Type B pancreatic cell (in vitro differentiated cells): ENCODE measurements at places on chromosomes 6 and 20. TPM values are rescaled to one million over a fixed set of nuclear protein-coding genes. Genes with fewer than 3 reads are reported as not detected.

The TNFRSF6B gene
- total RNA-seq: not detected in 2 replicates

- H3K4me3 ChIP-seq: no peak overlapping the region
- H3K4me1 ChIP-seq: peaks cover 30% of the 10 kb centered on the region
- H3K36me3 ChIP-seq: no peaks in the 10 kb centered on the region
- H3K27me3 ChIP-seq: no peaks in the 10 kb centered on the region
- no peak overlapping the region for H3K27ac ChIP-seq
- no peak for DNase-seq
Measured at GRCh38 chr6:15627821-15628220, 35.0 kb downstream of the DTNBP1 start.

DNA sequence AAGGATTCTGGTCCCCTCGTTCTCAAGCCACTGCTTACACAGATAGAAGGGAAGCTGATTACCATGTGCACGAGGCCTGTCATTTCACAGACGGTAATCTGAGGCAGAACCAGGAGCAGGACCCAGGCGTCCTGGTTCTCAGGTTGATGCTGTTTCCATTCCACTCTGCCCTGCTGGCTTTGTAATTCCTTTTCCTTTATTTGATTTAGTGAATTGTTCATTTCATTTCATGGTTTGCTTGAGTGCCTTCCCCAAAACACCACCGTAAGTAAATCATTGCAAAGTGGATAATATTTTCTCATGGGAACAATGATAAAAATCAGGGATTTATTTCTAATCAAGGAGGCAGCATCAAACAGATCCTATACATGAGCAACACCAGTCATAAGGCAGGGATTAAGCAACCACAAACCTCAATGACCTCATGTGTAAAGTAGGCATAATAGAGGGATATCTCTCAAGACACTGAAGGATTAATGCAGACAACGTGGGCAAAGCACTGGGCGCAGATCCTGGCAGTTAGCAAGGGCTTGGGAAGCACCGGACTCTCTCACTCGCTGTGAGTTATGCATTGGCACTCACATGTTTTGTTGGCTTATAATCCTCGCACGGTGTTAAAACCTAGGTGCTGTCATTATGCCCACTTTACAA is 229.5 kb upstream of the FOXQ1 start:
- no peak overlapping the region for H3K27ac ChIP-seq
- H3K36me3 ChIP-seq: no peaks in the 10 kb centered on the region
- no peak overlapping the region for H3K4me3 ChIP-seq
- H3K4me1 ChIP-seq: peaks cover 25% of the 10 kb centered on the region
- no peak for DNase-seq
- peaks cover 3% of the 10 kb centered on the region for H3K27me3 ChIP-seq

GRCh38 chr6:137518386-137518983 is 24.3 kb upstream of the OLIG3 start:
- peaks cover 81% of the 10 kb centered on the region for H3K27me3 ChIP-seq
- no peak for DNase-seq
- no peak overlapping the region for H3K4me3 ChIP-seq
- H3K27ac ChIP-seq: no peak overlapping the region

The COL10A1 gene
- total RNA-seq: 0.14 TPM in 2 replicates

- peaks cover 5% of the 10 kb centered on the region for H3K4me1 ChIP-seq
- H3K27me3 ChIP-seq: no peaks in the 10 kb centered on the region
- DNase-seq: no peak
Measured at GRCh38 chr6:36492092-36492491, 49.3 kb downstream of the KCTD20 start.

- H3K27ac ChIP-seq: no peak overlapping the region
- no peak for DNase-seq
- no peaks in the 10 kb centered on the region for H3K36me3 ChIP-seq
- H3K4me3 ChIP-seq: no peak overlapping the region
Measured at GRCh38 chr20:47379433-47380150, 23.1 kb upstream of the ZMYND8 start.

GRCh38 chr6:155523821-155524651 is 68.4 kb upstream of the NOX3 start:
- H3K27ac ChIP-seq: no peak overlapping the region
- no peaks in the 10 kb centered on the region for H3K36me3 ChIP-seq
- peaks cover 5% of the 10 kb centered on the region for H3K4me1 ChIP-seq
- DNase-seq: no peak

The PROKR2 gene
- 4.8 and 5.9 TPM in 2 replicates for total RNA-seq

DNA sequence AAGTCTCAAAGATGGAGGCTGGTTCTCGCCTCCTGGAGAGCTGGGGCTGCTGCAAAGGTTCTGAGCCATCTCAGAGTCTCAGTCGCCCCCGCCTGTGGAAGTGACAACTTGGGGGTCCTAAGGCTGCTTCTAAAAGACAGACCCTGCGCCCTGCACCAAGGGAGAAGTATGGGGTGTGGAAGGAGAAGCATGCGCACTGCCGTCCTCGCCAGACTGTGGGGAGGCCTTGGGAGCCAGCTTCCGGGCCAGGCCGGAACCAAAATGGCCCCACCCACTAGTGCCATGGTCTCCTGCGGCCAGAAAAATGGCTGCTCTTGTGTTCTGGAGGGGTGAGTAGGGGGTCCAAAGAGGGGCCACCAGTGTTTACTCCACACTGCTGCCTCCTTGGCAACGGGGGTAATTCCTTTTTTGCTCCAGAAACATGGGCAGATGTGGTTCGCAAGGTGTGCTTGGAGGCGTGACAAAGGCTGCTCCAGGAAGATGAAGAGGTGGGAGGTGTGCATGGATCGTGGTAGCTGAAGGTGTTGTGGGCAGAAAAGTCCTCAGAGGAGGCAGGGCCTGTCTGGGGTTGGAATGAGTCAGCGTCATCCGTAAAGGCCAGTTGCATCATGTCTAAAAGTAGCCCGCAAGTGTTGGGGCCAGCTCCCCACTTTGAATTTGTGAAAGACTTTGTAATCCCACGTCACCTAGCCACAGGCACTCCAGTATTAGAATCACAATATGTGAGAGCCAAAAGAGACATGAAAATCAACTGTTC is 329.8 kb upstream of the SOX4 start:
- peak overlapping the region; percentile 86 for H3K27ac ChIP-seq
- DNase-seq: no peak
- H3K4me3 ChIP-seq: no peak overlapping the region
- H3K36me3 ChIP-seq: no peaks in the 10 kb centered on the region
- H3K4me1 ChIP-seq: peaks cover 6% of the 10 kb centered on the region
- H3K27me3 ChIP-seq: no peaks in the 10 kb centered on the region

GRCh38 chr20:14406495-14406894 is 69.1 kb upstream of the FLRT3 start:
- no peak overlapping the region for H3K27ac ChIP-seq
- H3K36me3 ChIP-seq: no peaks in the 10 kb centered on the region
- peaks cover 8% of the 10 kb centered on the region for H3K4me1 ChIP-seq
- DNase-seq: no peak
- H3K27me3 ChIP-seq: no peaks in the 10 kb centered on the region
- no peak overlapping the region for H3K4me3 ChIP-seq

DNA sequence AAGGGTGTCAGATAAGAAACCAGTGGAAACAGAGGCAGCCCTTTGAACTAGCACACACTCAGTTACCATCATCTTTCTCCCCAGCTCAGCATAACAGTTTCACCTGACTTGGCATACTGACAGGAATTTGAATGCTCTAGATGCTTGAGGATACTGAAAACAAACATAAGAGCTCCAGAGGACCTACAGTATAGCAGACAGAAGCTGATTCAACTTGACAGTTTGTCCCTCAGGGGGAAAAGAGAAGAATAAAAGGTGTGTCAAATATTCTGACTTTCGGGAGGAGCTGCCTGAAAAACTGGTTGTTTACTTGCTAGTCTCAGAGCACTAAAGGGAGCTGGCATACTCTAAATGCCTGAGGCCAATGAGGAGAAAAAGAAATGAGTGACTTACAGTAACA is 35.1 kb downstream of the EYS start:
- H3K36me3 ChIP-seq: peaks cover 9% of the 10 kb centered on the region
- H3K4me1 ChIP-seq: no peaks in the 10 kb centered on the region
- H3K27me3 ChIP-seq: no peaks in the 10 kb centered on the region
- DNase-seq: no peak

The CBLN4 gene
- total RNA-seq: not detected in 2 replicates

- H3K36me3 ChIP-seq: peaks cover 29% of the 10 kb centered on the region
- DNase-seq: no peak
- H3K27ac ChIP-seq: peak overlapping the region; percentile 35
- H3K4me3 ChIP-seq: peak overlapping the region; percentile 95
- peaks cover 53% of the 10 kb centered on the region for H3K4me1 ChIP-seq
Measured at GRCh38 chr20:41031243-41031619, 2.6 kb downstream of the TOP1 start.

DNA sequence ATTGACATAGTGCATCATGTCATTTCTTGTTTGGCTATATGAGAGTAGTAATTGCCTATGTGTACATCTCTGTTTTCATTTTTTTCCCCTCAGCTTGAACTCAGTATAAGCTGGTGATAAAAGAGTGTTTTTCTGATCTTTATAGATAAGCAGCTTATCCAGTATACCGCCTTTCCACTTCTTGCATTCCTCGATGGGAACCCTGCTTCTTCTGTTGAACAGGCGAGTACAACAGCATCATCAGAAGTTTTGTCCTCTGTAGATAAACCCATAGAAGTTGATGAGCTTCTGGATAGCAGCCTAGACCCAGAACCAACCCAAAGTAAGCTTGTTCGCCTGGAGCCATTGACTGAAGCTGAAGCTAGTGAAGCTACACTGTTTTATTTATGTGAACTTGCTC is 32.3 kb downstream of the HSF2 start:
- H3K36me3 ChIP-seq: peaks cover 49% of the 10 kb centered on the region
- H3K4me3 ChIP-seq: no peak overlapping the region
- H3K27ac ChIP-seq: no peak overlapping the region
- H3K4me1 ChIP-seq: no peaks in the 10 kb centered on the region

The PHF1 gene
- 23.8 and 49.6 TPM in 2 replicates for total RNA-seq

The BMP6 gene
- total RNA-seq: 1.5 and 1.8 TPM in 2 replicates

- H3K4me3 ChIP-seq: no peak overlapping the region
- no peak for DNase-seq
- H3K36me3 ChIP-seq: no peaks in the 10 kb centered on the region
- H3K27me3 ChIP-seq: peaks cover 25% of the 10 kb centered on the region
Measured at GRCh38 chr20:60091305-60091704, 133.1 kb downstream of the CDH26 start.

DNA sequence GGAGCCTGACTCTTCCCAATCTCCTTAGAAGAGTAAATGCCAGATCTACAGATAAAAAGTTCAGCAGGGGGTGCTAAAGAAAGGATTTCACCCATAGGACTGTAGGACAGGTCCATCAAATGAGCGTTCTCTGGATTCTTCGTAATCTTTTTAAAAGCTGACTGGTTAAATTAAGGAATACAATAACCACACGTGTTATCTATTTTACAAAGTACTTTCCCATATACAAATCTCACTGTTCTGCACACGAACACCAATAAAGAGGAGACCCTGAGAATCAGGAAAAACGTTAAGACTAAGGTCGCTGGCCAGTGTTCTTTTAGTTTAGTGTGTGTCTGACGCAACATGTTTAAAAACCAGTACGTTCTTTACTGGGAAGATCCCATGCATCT is 542 bp downstream of the TUBE1 start:
- no peak overlapping the region for H3K4me3 ChIP-seq
- no peaks in the 10 kb centered on the region for H3K27me3 ChIP-seq
- peaks cover 10% of the 10 kb centered on the region for H3K4me1 ChIP-seq

DNA sequence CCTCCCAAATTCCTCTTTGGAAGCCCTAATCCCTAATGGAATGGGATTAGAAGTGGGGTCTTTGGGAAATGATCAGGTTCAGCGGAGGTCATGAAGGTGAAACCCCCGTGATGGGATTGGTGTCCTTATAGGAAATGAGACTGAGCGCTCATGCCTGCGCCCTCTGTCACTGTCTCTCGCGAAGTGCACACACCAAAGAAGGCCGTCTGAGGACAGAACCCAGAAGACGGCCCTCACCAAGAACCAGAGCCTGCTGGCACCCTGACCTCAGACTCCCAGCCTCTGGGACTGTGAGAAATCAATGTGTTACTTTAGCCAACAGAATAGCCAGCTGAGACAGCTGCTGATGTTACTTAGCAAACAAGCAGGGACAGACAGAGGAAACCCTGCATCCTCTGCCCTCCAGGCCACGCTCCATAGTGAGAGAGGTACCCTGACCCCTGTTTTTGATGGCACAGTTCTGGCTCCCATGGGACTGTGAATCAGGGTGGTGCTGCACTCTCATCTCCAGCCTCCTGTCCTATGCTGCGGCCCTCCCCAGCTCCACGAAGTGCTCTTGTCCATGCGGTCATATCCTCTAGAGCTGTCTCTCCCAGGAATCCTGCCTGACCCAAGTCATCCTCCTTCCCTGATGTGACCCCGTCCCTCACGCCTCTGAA is 369.3 kb downstream of the ZFAND3 start:
- H3K36me3 ChIP-seq: peaks cover 5% of the 10 kb centered on the region
- H3K4me1 ChIP-seq: peaks cover 44% of the 10 kb centered on the region
- peaks cover 4% of the 10 kb centered on the region for H3K27me3 ChIP-seq
- H3K27ac ChIP-seq: no peak overlapping the region

The MDFI gene
- 53.9 and 94.5 TPM in 2 replicates for total RNA-seq

GRCh38 chr6:43024436-43024835 is 3.0 kb downstream of the RRP36 start:
- H3K27ac ChIP-seq: no peak overlapping the region
- peaks cover 8% of the 10 kb centered on the region for H3K4me1 ChIP-seq
- H3K27me3 ChIP-seq: no peaks in the 10 kb centered on the region
- DNase-seq: no peak
- peaks cover 30% of the 10 kb centered on the region for H3K36me3 ChIP-seq

GRCh38 chr6:144535630-144536029 is 250.5 kb downstream of the UTRN start:
- no peak overlapping the region for H3K27ac ChIP-seq
- DNase-seq: no peak
- peaks cover 19% of the 10 kb centered on the region for H3K36me3 ChIP-seq
- no peak overlapping the region for H3K4me3 ChIP-seq
- H3K27me3 ChIP-seq: no peaks in the 10 kb centered on the region

DNA sequence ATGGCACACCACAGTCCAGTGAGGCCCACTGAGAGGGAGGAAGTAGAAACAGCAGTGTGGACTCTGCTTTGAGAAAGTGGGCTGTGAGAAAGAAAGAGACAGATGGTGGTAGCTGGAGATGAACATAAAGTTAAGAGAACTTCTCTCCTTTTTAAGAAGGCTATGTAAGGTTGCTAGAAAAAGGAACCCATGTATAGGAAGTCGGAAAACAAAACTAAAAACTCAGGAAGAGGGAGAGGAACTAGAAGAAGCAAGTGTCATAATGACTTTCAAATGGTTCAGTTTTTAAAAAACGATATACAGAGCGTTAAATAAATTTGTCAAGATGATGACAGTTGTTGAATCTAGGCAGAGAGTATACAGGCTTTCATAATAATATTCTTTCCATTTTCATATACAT is 25.4 kb upstream of the GMNN start:
- H3K27me3 ChIP-seq: peaks cover 3% of the 10 kb centered on the region
- H3K36me3 ChIP-seq: no peaks in the 10 kb centered on the region
- no peak overlapping the region for H3K4me3 ChIP-seq
- no peak overlapping the region for H3K27ac ChIP-seq

- H3K36me3 ChIP-seq: peaks cover 24% of the 10 kb centered on the region
- DNase-seq: peak; percentile 54
- H3K27ac ChIP-seq: peak overlapping the region; percentile 53
- H3K4me3 ChIP-seq: no peak overlapping the region
- peaks cover 15% of the 10 kb centered on the region for H3K4me1 ChIP-seq
- no peaks in the 10 kb centered on the region for H3K27me3 ChIP-seq
Measured at GRCh38 chr20:41173791-41174341, 36.5 kb downstream of the PLCG1 start.
